ENCODE measurements at places on chromosomes 3 and 15. TPM values are rescaled to one million over a fixed set of nuclear protein-coding genes. Genes with fewer than 3 reads are reported as not detected.
A peak's percentile ranks its signal among the peaks of the same experiment; 100 is the strongest.

Gene DLL4
- total RNA-seq, result 0.11 TPM

Gene FETUB
- total RNA-seq, result not detected

Gene CLDN18
- total RNA-seq, result not detected

DNA sequence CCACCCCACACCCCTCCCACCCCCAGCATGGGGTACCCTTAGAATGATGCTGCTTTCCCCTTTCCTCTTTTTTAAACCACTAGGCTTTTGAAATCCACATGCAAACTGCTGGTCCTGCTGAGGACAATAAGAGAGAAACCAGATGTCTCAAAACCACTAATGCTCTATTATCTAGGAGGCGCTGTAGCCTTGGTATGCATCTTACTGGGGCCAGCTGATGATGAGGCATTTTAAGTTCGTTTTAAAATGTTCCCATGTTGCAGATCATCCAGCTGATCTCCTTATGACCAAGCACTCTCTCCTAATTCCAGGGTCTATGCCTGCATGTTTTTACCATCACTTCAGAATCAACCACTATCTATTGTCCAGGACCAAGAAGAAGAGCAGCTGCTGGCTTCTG lies 1.3 kb downstream of the NME9 start:
- peak; percentile 69 for DNase-seq

DNA sequence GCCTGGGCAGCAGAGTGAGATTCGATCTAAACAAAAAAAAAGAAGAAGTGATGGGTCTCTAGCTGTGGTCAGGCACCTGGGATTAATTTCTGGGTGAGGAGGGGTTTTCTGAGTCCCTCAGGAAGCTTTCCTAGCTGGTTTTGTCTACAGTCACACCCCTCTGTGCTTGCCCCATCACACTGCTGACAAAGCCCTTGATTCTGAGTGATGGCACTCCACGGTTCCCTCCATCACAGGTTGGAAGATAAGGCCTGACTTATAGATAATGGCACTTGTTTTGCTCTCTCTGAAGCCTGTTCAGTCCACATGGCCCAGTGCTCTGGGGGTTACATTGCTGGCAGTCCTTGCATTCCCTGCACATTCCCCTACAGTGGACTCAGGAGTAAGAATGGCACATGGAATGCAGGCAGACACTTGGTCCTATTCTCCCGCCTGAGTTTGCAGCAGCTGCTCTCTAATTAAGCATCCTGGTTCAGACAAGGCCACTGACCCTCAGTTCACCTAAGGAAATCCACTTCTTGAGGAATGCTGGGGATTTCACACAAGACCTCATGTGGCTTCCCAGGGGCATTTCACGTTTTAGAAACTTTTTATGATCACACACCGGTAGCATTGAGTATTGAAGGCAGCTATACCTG lies 81.0 kb upstream of the NMNAT3 start:
- peak; percentile 85 for DNase-seq

GRCh38 chr3:8442993-8443650 lies 58.5 kb upstream of the LMCD1 start:
- no peak for DNase-seq

DNA sequence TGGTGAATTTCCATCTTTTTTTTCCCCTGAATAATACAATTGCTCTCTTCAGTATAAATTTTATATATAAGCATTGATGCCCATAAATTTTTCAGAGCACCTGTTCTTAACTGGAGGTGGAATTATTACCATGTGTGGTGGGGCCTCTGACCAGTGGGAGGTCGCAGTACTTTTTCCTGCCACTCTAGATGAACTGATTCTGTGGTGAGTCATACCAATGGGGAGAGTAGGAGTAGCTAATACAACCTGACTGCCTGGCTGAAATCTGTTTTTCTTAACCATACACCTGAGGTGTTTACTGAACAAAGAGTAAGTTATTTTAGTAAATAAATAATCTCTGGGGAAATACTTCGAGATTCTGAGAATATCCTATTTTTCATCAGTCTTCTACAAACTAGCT lies 67.2 kb downstream of the UNC13C start:
- no peak for DNase-seq

Data from cardiac muscle cell (in vitro differentiated cells and primary cell).